Putamen (tissue), 1 donor: ENCODE measurements at places on chromosomes 1 and 21.
A peak's percentile ranks its signal among the peaks of the same experiment; 100 is the strongest.

DNA sequence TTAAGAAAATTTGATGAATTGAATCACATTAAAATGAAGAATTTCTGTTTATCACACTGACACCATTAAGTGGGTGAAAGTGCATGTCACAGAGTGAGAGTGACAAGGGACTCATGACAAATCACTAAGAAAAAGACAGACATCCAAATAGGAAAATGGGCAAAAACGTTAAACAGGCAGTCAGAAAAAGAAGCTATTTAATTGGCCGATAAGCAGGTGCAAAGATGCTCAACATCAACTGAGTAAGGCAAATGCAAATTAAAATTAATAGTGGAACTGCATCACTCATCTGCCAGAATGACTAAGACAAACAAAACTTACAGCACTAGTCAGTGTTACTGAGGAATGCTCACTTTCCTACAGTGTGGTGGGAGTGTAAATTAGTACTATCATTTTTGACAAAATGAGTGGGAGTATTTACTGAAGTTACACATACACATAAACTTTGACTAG is 39.2 kb upstream of the RUNX1 start:
- no peak for DNase-seq

DNA sequence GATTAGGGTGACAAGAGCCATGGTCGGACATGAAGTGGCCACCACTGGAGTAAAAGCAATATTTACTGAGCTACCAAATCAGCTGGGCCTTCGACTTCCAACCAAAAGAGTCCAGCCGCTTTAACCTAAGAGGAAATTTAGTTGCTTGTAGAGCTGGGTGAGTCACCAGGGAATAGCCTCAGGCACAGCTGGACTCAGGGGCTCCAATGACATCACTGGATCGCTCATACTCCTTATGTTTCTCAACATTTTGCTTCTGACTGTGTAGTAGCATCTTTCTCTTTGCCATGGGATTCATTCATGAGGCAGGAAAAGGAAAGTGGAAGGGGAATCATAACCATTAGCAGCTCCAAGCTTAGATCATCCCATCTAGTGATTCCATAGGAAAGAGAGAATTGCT is 664.4 kb downstream of the MATN1 start:
- DNase-seq: no peak

GRCh38 chr1:53982034-53982762 is 35.8 kb downstream of the LDLRAD1 start:
- DNase-seq: peak; percentile 48

- no peak for DNase-seq
Observed at GRCh38 chr1:116842654-116843053, 67.1 kb upstream of the PTGFRN start.

DNA sequence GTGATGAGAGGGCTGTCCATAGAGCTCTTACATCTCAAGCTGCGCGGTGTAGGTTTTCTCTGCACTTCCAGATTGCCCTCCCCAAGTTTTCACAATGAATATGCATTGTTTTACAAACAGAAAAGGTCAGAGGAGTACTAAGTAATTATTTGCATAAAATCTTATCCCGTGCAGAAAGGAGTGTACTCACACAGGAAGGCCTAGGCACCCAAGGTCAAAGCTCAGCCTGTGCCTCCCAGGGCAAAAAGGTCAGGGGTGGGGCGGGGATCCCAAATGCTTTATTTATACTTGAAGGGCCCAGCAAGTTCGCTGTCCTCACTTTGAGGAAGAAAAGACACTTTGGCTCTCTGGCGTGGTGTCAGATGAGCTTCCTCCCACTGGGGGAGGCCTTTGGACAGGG is 10.3 kb upstream of the KCNE1 start:
- DNase-seq: no peak

DNA sequence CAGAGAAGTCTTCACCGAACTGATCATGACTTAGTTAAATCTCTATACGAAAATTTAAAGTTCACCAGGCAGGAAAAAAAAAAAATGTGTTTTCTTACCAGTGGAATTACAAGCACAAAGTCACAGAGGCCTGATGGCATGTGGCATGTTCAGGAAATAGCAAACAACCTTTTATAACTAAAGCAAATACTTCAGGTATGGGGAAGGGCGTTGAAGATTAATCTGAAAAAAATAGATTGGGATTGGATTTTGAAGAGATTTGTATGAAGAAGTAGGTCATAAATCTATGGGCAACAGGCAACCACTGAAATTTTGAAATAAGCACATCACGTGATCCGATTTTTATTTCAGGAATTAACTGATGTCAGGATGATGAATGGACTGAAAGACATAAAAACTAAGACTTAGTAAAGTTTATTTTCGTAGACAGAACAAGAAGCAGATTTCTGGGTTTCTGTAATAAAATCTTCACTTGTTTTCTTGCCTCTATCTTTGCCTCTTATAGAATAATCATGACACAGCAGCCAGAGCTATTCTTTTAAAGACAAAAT is 295.9 kb upstream of the ADGRL4 start:
- DNase-seq: no peak

DNA sequence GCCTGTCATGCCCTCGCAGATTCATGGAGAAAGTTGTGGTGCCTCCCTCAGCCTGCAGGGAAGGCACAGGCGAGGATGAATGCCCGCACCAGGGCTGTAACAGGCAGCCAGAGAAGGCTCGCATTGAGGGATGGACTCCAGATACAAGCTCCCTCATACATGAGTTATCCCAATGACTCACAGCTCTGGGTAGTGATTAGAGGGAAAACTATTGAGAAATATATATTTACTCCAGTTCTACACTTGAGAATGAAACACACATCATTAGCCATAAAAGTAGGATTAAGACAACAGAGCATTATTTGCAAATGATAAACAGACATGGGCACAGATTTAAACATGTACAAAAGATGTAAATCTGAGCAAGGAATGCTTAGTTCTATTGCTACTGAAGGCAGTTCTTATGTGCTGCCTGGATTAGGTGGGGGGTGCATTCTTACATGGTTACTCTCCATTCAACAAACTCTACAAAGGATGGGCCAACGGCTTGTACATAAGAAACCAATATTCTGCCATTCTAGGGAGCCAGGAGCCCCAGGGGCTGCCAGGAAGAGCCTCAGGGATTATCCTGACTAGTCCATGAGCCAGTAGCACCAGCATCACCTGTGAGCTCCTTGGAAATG is 97.9 kb downstream of the CSMD2 start:
- DNase-seq: no peak

- DNase-seq: no peak
Observed at GRCh38 chr21:15752763-15753407, 23.1 kb downstream of the USP25 start.
